Amygdala (tissue), 56 donors: ENCODE measurements at places on chromosomes 13 and 19.

GRCh38 chr19:13880059-13881043, 3.4 kb downstream of the NANOS3 start:
- peak; percentile 91 for DNase-seq

GRCh38 chr19:15200553-15201364, at the start of gene NOTCH3:
TSS of gene NOTCH3 (minus strand) at chr19:15200995. CDS start at chr19:15200905, 90 bp downstream.
- DNase-seq: no peak

DNA sequence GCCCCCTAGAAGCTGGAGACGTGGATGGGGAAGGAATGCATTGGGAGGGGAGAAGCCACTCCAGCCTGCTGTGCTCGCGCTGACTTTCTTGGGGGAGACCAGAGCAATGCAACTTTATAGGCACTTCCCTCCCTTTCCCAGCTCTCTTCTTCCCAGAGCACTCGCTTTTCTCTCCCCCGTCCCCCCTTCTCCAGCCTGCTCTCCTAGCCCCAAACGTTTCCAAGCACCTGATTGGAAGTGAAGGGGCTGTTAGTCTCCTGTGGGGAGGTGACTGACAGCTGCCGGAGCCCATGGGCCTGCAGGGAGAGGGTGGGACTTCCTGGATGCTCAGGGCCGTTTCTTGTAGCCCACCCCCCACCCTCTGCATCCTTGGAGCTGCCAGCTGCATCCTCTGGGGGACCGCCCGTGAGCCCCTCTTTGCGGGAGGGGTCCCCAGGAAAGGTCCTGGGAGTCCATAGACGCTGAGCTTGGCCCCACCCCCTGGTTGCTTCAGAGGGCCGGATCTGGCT, 2.5 kb downstream of the HDGFL2 start:
- peak; percentile 51 for DNase-seq

GRCh38 chr19:31149441-31149941, 199.7 kb downstream of the TSHZ3 start:
- DNase-seq: no peak

DNA sequence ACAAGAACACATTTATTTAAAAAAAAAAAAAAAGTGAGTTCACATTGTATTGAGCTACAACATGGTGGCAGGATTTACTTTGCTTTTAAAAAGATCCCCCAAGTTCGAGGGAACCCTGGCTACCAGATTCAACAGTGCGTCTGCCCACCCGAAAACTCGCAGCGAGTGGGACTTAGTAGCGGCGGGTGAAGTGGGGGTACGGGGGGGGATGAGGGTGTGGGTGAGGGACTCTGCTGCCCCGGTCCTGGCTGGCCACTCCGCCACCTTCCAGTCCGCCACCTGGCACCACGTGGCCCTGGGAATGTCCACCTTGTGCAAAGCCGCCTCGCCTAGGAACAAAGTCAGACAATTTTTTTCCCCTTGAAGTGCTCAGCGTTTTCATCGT, 19.3 kb upstream of the TINCR start:
- no peak for DNase-seq

- DNase-seq: no peak
These were observed 18.4 kb upstream of the TMEM255B start for GRCh38 chr13:113740661-113741060.

DNA sequence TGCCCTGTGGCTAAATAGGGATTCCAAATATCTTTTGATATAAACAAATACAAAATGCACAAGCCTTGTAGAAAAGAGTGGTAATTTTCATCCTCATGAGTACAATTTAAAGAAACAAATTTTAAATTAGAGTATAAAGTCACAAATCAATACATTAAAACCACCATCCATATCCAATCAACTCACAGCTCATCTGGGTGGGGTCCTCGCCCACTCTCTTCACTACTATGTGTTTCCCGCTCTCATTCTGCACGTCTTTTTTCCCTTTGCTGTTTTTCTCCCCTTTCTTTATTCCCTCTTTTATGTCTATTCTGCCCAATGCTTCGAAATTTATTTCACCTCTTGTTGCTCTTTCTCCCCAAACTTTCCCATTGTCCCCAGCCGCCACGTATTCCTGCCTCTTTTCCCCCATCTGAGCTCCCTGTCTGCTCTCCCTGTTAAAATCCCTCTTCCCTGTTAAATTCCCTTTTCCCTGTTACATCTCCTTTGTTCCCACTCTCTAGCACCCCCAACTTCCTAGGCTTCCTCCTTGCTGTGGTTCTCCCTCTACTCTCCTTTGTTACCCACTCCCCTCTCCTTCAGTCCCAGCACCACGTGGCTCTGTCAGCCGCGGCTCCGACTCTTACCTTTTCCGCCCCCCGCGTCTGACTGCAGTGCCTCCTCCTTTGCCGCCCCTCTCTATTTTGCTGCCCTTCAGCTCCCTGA, 1.3 kb downstream of the ZNF616 start:
- DNase-seq: no peak

GRCh38 chr19:497869-498510, 1.7 kb downstream of the MADCAM1 start:
- DNase-seq: no peak

DNA sequence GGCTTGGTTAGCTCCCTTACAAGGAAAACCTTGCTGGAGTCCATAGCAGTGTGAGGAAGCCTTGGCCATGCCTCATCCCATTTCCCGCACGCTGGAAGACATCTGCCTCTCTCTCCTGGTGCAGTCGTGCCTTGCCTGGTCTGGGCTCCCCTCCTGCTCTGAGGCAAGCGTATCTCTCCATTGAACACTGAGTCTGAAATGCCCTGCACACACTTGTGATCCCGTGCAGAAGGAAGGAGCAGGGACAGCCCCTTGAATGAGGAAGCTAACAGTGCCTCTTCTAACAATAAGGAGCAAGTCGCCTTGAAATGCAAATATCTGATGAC, 407 bp upstream of the ZNF440 start:
- peak; percentile 50 for DNase-seq

- no peak for DNase-seq
These were observed 15.1 kb downstream of the ZNF160 start for GRCh38 chr19:53088091-53088490.

- DNase-seq: no peak
These were observed 858 bp upstream of the KCNRG start for GRCh38 chr13:50014386-50014785.

DNA sequence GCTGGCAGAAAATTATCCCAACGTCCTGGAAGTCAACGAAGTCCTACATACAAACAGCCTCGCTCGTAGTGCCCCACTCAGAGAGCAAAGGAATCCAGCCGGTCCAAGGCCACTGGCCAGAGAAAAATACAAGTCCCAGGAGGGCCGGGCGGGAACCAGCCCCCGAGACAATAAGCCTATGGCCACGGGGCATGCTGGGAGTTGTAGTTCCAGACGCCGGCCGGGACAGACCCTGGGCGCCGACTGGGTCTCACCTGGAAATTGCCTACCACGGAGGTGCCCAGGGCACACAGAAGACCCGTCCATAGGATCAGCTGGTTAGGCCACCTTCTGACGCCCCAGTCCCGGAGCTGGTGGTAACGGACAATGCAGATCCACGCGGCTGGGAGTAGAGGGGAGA, 5.4 kb downstream of the TMEM150B start:
- DNase-seq: no peak

- no peak for DNase-seq
These were observed 3.5 kb downstream of the RNF113B start for GRCh38 chr13:98173431-98174152.

DNA sequence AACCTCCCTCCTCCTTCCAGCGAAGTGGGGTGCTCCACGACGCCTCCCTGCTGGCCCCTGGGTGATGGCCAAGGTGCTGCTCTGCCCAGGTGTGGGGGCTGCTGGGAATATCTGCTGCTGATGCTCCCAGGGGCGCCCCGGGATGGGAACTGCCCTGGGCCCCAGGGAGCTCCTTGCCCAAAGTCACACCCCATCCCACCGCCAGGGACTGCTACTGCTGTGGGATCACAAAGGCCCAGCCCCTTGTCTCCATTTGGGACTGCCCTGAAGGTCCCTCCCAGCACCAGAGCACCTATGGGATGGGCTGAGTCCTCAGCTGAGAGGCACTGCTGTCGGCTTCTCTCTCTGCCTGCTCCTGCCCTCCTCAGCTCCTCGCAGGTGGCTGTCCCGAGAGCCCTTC, 19.0 kb downstream of the CHST8 start:
- no peak for DNase-seq

- DNase-seq: no peak
These were observed 104.7 kb downstream of the MYCBP2 start for GRCh38 chr13:77222000-77222690.

DNA sequence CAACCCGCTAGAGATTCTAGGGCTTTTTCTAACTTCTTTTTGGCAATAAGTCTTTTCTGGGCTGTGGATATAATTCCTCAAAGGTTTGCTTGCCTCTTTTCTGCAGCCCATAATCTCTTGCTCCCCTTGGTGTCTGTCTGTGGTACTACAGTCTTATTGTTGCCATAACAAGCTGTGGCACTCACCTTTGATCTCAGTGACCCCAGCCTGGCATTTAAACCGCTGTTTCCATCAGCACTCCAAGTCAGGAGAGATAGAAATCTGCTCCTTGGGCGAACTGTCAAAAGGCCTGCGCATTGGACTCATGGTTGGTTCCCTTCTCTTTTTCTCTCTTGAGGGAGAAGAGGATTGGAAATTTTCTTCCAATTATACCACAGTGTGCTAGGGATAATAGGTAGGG, 14.5 kb upstream of the MPHOSPH8 start:
- no peak for DNase-seq

DNA sequence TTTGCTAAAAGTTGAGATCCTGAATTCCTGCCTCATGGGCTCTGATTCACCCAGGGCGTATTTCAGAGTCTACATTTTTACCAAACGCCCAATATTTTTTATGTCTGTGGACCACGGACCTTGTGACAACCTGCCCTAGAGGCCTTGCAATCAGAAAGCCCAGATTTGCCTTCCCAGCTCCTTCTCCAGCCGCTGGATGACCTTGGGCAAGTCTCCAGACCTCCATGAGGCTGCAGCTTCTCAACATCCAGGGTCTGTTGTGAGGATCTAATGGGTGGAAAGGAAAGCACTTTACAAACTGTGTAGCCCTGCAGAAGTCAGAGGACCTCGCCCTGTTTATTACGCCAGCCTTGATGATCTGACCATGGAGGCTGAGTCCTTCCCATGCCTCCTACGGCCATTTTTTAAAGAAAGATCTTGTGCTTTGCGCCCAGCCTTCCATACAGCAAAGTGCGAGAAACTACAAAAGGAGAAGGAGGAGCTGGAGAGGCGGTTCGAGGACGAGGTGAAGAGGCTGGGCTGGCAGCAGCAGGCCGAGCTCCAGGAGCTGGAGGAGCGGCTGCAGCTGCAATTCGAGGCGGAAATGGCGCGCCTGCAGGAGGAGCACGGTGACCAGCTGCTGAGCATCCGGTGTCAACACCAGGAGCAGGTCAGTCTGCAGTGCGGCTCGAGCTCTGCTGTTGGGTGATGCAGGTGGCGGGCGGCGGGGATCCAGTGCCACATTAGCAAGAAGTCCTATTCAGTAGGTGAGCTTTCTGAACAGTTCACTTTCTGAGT, 115.6 kb downstream of the SLC7A1 start:
- no peak for DNase-seq

DNA sequence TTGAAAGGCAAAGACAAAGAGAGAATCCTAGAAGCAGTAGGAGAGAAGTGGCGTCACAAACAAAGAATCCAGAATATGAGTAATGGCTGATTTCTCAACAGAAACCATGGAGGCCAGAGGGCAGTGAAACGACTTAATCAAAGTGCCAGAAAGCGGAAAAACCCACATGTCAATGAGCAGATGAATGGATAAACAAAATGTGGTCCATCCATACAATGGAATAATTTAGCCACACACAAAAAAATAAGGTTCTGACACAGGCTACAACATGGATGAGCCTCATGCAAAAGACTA, 52.2 kb upstream of the RANBP3 start:
- DNase-seq: no peak

GRCh38 chr19:50851620-50852019, 3.1 kb upstream of the KLK3 start:
- no peak for DNase-seq

- no peak for DNase-seq
These were observed 101.4 kb downstream of the RNF17 start for GRCh38 chr13:24865163-24865953.

DNA sequence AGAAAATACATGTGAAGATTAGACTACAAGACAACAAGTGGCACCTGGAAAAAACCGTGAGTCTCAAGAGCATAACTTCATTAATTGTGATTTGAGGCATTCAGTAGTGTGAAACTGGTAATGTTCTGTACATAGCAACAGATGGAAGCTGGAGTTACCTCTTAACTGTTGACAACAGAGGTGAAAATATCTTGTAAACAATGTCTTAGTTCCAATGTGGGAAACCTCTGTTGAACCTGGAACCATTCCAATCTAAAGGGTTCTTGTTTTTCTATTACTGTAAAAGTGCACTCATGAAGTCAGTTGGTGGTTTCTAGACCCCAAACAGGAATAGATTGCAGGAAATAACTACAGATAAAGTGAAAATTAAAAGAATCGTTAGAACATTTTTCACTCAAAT, 728.4 kb downstream of the SLITRK1 start:
- DNase-seq: no peak

- no peak for DNase-seq
These were observed 239.4 kb downstream of the COL4A1 start for GRCh38 chr13:110067355-110068175.

- DNase-seq: no peak
These were observed 115.8 kb upstream of the SERP2 start for GRCh38 chr13:44257796-44258195.

- no peak for DNase-seq
These were observed 3.0 kb upstream of the KCTD12 start for GRCh38 chr13:76889254-76889653.

- no peak for DNase-seq
These were observed 63.8 kb downstream of the ING1 start for GRCh38 chr13:110777251-110777820.

DNA sequence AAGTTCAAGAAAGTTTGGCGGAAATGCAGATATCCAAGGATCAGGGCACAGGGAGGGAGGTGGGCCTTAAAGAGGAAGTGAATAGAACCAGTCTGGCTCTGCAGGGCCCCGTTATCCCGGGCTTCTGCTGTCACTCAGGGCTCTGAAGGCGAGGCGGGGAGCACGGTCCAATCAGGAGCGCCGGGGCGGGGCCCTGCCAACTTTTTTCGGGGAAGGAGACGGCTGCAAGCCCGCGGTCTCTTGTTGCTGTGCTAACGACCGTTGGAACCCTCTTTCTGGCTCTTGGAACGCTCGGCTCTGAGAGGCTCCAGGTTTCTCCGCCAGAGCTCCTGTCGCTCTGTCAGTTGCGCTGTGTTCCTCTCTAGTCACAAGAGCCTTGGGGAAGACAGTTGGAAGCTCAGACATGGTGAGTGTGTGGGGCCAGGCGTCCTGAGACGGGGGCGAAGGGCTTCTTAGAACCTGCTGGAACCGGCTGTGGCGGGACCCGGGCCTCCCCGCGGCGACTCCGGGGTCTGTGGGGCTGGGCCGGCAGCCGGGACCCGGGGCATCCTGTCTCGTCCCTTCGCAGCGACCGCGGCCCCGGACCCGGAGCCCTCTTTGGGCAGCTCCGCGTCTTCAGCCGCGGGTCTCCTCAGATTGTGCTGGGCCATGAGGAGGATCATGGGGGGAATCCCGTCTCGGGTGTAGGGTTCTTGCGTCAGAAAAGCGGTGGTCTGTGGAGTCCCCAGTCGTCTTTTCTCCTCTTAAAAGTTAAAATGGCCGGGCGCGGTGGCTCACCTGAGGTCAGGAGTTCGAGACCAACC, 27.7 kb downstream of the ZNF844 start:
- peak; percentile 40 for DNase-seq
